Suppressor macrophage (primary cell): ENCODE measurements at places on chromosomes 11 and 22.

DNA sequence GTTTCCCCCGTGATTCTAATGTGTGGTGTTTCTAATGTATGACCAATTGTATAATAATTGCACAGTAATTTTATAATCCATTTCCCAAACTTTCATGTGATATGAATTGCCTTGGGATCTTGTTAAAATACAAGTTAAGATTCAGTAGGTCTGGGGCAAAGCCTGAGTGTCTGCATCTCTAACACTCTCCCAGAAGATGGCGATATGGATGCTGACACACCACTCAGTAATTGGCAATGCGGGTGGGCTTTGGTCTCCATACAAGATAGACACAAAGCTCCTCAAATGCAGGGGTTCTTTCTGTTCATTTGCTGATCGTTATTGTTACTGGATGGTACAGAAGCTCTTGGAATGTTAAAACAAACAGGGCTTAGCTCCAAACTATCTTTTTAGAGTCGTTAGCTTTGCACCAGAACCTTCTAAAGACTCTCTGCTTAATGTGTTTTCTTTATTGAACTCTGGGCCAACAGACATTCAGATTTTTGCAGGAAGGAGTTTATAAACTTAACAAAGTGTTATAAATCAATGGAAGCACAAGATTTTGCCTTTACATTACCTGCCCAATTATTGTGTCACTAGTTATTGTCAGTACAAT, 45.4 kb upstream of the ANO3 start:
- DNase-seq, result no peak

DNA sequence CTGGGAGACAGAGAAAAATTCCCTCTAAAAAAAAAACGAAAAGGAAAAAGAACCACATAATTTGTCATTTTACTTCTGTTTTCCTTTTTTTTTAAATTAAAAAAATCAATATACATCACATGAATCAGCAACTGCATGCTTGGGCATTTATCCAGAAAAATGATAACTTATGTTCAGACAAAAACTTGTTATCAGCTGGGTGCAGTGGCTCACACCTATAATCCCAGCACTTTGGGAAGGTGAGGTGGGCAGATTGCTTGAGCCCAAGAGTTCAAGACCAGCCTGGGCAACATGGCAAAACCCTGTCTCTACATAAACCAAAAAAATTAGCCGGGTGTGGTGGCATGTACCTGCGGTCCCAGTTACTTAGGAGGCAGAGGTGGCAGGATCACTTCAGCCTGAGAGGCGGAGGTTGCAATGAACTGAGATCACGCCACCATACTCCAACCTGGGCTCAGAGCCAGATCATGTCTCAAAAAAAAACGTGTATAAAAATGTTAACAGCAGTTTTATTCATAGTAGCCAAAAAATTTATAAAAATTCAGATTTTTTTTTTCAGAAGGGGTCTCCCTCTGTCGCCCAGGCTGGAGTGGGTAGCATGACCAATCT, 28.5 kb downstream of the AMBRA1 start:
- no peak for DNase-seq

GRCh38 chr11:12868315-12869073, 140.6 kb upstream of the RASSF10 start:
- no peak for DNase-seq

- no peak for DNase-seq
These were observed 24.9 kb downstream of the CLPB start for GRCh38 chr11:72409458-72409857.

GRCh38 chr22:17120281-17120680, 879 bp downstream of the TMEM121B start:
- peak; percentile 79 for DNase-seq

DNA sequence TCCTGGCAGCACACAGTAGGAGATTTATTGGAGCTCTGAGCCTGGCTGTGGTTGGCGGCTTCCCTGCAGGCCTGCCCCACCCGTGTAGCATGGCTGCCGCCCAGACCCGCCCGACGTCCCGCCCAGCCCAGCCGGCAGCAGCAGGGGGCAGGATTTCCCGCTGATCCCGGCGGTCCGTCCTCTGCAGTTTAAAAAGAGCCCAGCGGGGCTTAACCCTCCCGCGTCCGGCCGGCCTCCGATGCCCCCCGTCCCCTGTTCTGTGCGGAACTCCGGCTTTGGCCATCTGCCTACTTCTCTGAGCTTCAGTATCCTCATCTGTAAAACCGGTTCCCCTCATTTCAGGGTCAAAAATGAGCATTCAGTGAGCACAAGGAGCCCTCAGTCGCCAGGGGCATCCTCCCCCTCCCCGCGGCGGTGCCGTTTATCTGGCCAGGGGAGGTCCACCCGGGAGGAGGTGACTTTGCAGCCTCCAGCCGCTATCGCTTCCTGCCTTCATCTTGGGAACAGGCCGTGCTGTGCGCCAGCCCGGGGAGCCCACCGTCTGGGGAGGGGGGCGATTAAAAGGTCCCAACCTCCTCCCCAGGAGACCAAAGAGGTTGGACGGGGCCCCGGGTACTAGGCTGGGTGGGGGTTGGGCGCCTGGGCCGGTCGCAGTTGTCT, at the start of gene GAS2L1:
TSS of gene GAS2L1 (plus strand) at position 476 of the 660 bp plus-strand sequence. CDS start 1,456 bp downstream, outside the sequence.
- DNase-seq, result peak; percentile 91

DNA sequence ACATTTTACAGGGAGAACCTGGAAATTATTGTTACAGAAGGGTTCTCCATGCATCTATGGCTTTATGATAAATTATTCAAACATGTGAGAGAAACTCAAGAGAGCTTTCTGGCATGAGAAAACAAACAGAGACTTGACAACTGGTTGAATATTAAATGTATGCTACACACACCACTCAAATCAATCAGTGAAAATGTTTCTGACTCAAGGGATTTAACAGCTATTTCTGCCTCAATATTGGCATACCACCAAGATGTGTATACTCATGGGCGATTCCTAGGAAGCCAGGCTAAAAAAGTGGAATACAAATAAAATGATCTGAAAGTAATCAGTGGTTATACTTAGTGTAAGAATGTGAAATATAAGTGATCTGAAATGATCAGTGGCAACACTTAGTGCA, 15.8 kb upstream of the OR51T1 start:
- DNase-seq, result no peak

GRCh38 chr11:102119997-102120396, 9.8 kb downstream of the YAP1 start:
- DNase-seq, result no peak

DNA sequence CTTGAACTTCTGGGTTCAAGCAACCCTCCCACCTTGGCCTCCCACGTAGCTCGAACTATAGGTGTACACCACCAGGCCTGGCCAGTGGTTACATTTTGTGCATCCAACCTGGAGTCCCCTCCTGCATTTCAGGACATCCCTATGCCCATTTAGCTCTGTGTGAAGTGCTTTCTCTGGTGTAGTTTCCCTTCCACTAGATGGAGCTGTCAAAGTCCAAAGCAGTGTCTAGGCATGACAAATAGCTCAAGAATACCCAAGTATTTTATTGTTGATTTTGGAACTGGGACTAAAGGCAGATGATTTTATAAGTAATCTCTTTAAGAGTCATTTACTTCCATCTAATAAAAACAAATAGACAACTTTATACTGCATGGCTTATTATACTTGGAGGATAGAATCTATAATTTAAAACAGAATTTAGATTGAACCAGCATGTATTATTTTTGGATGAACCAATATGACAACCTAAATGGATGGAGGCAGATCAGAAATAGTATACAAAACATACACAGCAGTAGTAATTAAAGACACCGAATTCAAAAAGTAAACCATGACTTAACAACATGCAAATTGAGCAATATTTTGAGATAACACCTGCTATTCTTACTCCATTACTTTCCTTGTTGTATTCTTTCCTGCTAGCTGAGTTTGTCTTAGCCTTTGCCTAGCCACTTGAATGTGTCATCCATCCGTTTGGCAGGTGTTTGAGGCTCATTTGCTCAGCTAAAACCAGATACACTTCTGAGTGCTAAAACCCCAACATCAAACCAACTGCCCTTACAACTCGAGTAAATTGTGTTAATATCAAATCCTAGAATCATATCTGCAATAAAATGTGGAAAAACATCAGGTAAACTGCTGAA, 37.7 kb downstream of the EIF4ENIF1 start:
- peak; percentile 22 for DNase-seq

- no peak for DNase-seq
These were observed 131.9 kb downstream of the ADAMTS15 start for GRCh38 chr11:130580372-130580771.

- no peak for DNase-seq
These were observed 127.8 kb downstream of the CHST1 start for GRCh38 chr11:45537614-45538013.

GRCh38 chr11:128731041-128731663, 37.3 kb downstream of the FLI1 start:
- no peak for DNase-seq

DNA sequence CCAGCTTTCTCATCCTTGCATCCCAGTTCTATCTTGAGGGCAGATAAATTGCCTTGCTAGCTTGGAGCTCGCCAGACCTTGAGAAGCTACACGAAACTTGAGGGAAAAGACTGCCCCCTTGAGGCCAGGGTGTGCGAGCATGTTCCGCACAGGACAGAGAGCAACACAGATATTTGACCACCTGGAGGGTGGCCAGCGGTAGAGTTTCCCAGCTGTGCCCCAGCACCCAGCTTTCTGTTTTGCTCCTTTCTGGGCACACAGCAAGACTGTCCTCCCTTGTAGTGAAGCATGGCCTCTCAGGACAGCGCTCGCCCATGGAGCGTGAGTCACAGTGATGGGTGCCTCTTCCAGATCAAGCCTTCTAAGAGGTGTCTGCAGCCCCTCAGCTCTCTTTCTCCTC, 23.5 kb downstream of the SPATA19 start:
- peak; percentile 50 for DNase-seq

GRCh38 chr11:85276332-85276731, 350.8 kb downstream of the DLG2 start:
- DNase-seq, result no peak

DNA sequence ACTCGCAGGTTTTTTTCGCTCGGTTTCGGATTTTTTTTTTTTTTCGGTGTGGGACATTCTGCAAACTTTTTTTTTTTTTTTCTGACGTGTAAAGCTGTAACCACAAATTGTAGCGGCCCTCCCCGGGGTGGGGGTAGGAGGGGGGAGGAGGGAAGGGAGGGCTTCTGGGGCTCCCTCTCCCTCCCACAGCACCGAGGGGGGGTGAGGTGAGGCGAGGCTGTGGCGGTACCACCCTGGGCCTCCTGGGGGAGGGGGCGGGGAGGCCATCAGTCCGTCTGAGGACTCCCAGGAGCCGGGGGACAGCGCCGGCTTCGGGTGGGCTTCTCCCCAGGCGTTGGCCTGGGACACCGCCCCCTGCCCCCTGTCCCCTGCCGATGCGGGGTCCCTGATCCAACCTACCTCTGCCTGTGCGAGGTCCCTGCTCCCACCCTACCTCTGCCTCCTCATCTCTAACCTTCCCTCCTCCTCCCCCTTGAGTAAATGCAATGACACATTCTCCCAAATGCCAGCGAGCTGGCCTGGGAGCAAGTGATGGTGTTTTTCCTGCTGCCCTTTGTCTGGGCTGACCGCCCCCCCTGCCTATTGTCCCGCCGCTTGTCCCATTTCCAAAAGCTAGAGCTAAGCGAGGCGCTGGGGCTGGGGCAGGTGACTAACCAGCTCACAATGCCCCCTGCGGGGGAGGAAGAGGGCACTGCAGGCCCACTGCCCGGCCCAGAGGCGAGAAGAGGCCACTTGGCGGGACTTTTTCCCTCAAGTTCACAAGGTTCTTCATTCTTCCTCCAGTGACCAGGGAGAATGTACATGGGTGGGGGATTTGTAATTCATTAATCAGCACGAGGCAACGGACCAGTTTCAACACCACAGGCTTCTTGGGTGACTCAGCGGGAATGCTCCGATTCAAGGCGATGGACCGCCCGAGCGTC, 511 bp upstream of the CLCF1 start:
- peak; percentile 90 for DNase-seq

- no peak for DNase-seq
These were observed 2113.5 kb downstream of the LRRC4C start for GRCh38 chr11:39345834-39346442.

DNA sequence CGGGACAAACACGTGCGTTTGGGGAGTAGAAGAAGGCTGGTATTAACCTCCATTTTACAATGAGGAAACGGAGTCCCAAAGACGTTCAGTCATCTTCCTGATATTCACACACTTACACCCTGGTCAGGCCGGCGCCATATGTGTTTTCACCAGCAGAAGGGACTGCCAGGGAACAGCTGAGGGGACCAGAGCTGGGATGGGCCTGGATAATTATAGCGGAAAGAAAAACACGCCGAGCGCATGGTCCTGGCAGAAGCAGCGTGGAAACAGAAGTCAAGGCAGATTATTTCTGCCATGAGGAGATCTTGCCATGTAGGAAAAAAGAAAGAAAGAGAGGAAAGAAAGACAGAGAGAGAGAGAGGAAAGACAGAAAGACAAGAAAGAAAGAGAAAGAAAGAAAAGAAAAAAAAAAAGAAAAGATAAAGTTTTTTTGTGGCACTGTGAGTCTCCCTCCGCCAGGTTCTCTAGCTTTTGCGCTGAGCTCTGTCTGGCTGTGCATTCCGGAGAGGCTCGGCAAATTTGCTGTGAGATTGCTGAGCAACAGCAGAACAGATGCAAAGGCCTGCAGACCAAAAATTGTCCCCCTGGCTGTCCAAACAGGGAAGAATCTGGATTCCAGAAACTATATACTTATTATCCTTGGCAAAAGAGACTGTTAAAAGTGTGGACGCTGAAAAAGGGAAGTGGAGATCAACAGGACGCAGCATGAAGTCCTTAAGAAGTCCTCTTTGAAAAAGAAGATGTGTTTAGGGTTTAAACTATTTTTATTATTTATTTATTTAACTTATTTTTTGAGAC, 1.3 kb upstream of the UCP2 start:
- peak; percentile 45 for DNase-seq

DNA sequence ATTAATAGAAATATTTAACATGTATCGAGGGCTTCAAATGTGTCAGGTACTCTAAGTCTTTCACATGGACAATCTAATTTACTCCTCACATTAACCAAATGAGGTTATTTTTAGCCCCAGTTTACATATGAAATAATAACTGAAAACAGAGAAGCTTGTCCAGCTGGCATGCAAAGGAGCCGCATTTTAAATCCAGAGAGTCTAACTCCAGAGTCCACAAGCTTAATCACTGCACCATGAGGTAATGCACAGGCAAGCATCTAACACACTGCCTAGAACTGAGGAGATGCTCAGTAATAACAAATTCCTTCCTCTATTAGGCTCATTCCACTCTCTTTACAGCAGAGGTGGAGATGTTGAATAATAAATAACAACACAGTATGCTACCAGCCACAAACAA, 165.7 kb upstream of the GUCY1A2 start:
- DNase-seq, result no peak

DNA sequence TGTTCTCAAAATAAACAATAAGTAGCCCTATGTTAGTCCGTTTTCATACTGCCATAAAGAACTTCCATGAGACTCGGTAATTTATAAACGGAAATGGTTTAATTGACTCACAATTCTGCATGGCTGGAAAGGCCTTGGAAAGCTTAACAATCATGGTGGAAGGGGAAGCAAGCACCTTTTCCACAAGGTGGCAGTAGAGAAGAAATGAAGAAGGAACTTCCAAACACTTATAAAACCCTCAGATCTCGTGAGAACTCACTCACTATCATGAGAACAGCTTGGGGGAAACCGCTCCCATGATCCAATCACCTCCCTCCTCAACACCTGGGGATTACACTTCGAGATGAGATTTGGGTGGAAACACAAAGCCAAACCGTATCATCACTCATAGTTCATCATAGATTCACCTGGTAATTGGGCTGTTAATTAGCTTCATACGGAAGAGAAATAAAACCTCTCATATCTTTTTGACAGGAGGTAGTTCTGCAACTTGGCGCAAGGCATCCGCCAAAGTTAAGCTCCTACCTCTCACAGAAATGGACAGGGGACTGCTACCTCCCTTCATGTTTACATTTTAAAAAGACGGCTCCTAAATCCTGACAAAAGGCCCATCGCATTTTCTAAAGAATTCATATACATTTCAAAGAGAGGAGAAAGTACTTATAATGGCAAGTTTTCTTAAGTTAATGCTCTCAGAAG, 49.0 kb downstream of the MUC15 start:
- DNase-seq, result no peak
